ENCODE measurements at places on chromosomes 11 and 22.

DNA sequence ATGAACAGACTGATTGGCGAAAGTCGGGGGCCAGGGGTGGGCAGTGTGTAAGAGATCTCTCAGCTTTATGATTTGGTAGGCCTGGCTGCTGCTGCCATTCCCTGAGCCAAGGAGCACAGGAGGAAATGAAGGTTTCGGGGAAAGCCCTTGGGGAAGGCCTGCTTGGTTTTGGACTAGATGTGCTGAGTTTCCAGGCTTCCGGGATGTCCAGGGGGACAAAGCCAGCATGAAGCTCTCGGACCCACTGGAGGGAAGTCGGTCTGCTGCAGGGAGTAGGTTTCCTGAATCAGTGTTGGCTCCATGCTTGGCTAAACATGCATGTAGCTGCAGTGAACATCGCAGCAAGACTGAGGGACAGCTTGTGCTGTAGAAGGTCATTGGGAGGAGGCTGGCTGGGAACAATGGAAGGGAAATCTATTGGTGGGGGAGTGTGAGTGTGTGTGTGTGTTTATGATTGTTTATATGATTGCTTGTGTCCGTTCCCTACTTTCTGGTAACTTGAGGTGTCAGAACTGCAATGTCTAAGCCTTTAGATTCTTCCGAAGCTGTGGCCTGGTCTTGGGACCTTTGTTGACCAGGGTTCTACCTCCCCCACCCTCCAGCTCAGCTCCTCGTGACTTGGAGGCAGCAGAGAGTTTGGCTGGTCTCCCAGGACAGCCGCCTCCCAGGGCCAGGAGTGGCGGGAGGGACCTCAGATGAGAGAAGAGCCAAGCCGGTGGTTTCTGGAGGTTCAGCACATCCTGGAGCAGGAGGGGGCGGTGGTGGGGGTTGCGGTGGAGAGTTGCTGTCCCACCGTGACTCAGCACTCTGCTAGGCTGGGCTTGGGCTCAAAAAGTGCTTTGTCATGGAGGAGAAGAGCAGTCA, 4.0 kb upstream of the FTH1 start:
- no peak for DNase-seq

DNA sequence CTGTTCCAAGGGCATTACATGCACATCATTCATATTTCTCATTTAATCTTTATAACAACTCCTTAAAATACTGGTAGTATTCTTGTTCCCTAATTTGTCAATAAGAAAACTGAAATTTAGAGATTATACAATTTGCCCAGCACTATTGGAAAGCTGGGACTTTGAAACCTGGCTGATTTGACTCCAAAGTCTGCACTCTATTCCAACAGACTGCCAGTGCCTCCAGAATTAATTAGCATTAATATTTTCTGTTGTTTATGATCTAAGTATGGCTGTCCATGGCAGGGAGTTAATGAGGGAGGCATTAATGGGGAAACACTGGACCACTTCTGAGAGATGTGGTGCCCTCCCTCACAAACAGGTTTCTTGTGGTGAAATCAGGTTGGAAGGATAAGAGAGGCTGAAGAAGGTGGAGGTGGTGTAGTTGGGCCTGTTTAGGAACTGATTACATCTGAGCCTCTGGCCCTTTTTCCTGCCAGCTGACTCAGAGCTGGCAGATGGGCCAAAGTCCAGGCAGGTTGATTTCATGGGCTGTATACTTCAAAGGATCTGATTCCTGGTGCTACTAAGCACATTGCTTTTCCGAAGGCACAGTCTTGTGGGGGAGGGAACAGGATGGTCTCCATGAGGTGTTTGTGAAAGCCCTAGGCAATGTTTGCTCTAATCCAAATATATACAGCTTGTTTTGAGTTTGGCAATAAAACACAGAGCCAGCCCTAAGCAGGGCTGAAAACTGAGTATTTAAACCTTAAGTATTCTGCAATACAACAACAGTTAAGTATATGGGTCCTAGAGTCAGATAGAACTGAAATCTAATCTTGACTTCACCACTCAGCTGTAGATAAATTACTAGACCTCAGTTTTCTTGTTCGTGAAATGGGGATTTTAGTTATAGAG, 21.0 kb upstream of the RAB30 start:
- no peak for DNase-seq

- no peak for DNase-seq
These were observed 10.7 kb upstream of the LRRC10B start for GRCh38 chr11:61497876-61498275.

- DNase-seq, result no peak
These were observed 125.7 kb downstream of the KIRREL3 start for GRCh38 chr11:126874831-126875230.

DNA sequence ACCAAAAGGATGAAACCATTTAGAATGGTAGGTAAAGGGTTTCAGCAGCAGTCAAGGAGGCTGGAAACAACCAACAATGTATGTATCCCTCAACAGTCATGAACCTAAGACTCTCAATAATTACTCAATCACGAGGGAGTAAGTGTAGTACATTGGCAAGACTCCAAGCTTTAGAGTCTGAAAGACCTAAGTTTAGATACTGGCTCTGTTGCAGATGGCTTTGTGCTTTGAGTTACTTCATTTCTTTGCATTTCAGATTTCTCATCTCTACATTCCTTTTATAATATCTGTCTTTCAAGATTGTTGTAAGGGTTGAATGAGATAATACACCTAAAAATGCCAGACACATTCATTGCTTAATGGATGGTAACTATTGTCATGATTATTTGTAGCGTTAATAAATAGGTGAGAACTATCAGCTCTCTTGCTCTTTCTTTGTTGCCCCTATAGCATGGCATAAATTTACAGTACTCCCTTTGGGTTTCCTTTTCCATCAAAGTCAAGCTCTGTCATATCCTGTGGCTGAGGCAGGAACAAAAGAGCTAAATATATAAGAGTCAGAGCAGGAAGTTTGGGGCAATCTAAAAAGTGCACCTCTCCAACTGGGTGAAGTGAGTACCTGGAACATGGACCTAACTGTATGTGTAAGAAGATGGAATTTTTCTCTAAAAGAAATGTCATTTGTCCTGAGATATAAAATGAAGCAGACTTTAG, 228.2 kb upstream of the ZC3H12C start:
- no peak for DNase-seq

GRCh38 chr11:60169264-60169915, 13.5 kb downstream of the MS4A6A start:
- no peak for DNase-seq

- no peak for DNase-seq
These were observed 48.4 kb upstream of the HSD17B12 start for GRCh38 chr11:43632181-43632580.

GRCh38 chr11:75441804-75442132, 8.8 kb upstream of the KLHL35 start:
- no peak for DNase-seq

- DNase-seq, result no peak
These were observed 68.7 kb downstream of the PPFIBP2 start for GRCh38 chr11:7582338-7582985.

DNA sequence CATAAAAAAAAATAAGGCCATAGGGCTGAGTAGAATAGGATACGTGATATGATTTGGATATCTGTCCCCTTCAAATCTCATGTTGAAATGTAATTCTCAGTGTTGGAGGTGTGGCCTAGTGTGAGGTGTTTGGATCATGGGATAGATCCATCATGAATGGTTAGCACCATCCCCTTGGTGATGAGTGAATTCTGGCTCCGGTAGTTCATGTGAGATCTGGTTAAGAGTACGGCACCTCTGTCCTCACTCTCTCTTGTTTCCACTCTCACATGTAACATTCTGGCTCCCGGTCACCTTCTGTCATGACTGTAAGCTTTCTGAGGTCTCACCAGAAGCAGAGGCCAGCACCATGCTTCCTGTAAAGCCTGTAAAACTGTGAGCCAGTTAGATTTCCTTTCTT, 45.5 kb downstream of the RAB30 start:
- DNase-seq, result no peak

DNA sequence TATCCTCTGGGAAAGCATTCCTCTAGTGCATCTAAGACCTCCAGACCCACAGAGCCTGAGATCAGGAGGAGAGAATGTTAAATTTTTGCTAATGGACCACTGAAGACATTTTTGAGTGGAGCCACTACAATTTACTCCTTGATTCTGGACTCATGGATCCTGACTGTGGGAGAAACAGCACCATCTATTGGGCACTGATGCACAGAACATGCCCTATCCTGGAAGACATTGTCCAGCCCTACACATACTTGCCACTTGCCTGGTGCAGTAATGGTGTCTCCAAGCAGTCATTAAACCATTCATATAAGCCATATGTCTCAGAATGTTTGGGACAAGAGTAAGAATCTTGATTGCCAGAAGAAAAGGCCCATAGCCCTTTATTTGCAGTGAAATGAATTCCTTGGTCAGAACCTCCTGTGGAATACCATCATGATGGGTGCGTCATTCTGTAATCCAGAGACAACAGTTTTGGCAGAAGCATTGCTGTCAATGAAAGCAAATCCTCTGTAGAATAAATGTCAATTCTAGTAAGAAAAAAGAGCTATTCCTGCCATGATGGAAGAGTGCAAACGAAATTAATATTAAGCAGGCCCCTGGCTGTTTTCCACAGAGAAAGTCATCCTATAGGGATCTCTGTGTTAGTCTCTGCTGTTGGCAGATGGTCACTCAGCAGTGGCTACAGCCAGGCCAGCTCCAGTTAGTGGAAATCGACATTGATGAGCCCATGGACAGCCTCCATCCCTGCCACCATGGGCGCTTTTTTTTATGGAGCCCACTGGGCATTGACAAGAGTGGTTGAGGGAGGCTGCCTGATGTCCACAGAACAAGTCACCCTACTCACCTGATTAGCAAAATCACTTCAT, 43.5 kb downstream of the GGTLC2 start:
- no peak for DNase-seq

GRCh38 chr22:38479096-38479837, 11.4 kb downstream of the KDELR3 start:
- no peak for DNase-seq

- DNase-seq, result no peak
These were observed 123.3 kb downstream of the PAX6 start for GRCh38 chr11:31687861-31688260.

DNA sequence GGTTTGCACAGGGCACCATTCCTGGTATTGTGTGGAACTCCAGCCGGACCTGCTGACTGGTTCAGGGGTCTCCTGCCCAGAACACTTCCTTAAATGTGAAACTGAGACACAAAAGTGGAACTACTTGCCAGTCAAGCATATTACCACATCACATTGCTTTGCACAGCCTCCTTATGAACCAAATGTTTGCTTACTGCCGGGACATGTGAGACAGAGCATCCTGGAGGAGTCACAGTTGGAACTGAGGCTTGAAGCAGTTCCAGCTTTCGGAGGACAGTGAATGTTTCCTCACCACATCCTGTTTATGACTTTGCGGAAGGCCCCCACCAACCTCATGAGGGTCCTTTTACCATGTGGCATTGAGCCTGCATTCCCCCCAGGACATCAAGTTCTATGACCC, 105.8 kb upstream of the ARHGAP42 start:
- no peak for DNase-seq

DNA sequence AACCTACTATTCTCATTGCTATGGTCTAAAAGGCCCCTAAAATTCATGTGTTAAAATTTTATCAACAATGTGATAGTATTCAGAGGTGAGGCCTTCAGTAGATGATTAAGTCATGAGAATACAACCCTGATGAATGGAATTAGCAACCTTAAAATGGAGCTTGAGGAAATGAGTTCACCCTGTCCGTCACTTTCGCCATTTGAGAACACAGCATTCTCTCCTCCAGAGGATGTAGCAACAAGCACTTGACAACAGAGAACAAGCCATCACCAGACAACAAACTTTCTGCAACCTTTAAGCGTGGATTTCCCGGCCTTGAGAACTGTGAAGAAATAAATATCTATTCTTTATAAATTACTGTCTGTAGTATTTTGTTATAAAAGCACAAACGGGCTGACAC, 197.0 kb downstream of the SBF2 start:
- no peak for DNase-seq

DNA sequence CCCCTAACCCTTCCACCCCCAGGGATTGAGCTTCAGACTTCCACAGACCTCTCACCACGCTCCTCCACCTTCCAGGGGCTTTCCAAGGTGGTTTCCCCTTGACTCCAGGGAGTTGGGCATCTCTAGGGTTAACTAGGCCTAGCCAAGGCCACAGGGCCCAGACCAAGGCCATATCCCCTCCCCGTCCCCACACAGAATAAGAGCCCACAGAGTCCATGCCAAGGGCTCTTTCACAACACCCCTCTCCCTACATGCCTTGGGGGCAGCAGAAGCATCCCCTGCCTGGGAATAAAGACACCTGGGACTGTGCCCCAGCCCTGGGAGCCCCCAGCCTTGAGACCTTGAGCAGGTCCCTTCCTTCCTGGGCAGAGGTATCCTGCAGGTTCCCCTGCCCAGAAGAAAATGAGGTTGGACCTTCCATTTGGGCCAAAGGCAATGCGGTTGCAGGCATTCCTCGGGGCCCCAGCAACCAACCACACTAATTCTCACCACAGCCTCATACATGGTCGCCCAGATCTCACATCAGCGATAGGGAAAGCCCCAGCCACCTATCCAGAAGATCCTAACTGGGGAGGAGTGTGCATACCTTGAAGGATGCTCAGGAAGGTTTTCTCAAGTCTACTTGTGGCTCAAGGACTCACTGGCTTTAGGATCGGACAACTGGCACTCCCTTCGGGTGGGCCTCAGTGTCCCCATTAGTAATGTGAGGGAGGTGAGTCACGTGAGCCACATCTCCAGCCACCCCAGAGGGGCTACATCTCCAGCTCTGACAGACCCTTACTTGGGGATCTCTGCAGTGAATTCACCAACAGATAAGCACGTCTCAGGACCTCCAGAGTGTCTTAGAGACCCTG, 1.7 kb downstream of the GDPD5 start:
- DNase-seq, result no peak

DNA sequence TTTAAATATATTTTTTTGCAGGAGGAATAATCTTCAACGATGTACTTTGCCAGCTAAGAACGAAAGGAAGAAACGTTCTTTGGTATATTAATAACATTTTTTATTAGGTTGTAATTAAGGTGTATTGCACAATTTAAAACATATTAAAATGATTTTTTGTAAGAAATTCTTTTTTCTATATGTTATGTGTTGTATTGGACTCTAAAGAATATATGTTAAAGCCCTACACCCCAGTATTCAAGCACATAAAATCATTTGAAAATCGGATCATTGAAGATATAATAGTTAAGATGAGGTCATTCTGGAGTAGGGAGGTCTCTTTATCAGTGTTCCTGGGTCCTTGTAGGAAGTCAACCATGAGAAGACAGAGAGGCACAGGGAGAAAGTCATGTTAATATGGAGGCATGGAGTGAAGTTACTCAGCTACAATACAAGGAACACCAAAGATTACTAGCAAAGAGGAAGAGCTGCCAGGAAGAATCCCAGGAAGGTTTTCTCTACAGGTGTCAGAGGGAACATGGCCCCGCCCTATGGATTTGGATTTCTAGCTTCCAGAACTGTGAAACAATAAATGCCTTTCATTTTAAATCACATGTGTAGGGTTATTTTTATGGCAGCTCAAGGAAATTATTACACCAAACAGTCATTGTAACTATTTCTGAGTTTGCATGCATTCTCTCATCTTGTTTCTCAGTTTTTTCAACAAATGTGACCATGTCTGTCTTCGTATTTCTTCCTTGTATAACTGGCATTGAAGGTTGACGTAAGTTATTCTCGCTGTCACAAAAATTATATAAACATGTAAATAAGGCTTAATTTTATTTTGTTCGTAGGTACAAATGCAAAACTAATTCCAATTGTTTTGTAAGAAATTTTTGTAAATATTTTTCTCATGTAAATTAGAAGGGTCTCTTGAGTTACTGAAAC, 75.4 kb upstream of the VPREB1 start:
- DNase-seq, result no peak

- no peak for DNase-seq
These were observed 90.2 kb downstream of the SWAP70 start for GRCh38 chr11:9754010-9754471.
